ENCODE measurements at places on chromosomes 2 and 18.

DNA sequence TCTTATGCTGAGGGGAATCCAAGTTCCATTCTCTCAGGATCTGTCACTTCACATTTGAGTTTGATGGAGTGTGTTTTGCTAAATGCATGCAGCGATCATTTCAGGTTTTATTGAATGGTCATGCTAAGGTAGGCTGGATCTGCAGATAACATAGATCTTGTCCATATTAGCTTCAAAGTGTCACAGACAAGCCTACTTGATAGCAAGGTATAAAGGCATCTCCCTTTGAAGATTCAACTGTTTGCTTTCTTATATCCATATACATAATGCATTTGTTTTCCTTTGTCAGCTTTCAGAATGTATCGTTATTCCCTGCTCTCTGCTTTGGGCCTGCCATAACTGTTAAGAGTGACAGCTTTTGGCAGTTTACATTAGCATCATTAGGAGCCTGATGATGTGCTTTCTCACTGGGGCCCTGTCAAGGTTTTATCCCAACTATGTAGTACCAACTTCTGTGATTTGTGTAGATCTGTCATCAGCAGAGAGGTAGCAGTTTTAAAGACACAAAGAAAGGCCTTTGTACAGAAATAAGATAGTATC is 604.3 kb upstream of the CDH7 start:
- DNase-seq, result no peak

DNA sequence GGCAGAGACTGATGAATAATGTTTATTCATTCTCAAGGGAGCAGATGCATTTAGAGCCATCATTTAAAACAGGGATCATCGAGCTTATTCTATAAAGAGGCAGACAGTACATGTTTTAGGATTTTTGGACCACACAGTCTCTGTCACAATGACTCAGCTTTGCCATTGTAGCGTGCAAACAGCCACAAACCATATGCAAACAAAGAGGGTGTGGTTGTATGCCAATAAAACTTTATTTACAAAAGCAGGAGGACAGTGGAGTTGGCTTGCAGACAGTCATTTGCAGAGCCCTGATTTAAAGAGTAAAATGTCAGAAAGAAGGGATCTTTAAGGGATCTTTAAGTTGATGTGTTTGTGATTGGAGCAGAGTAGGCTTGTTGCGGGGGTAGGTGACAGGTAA is 51.5 kb downstream of the SMIM21 start:
- no peak for DNase-seq

DNA sequence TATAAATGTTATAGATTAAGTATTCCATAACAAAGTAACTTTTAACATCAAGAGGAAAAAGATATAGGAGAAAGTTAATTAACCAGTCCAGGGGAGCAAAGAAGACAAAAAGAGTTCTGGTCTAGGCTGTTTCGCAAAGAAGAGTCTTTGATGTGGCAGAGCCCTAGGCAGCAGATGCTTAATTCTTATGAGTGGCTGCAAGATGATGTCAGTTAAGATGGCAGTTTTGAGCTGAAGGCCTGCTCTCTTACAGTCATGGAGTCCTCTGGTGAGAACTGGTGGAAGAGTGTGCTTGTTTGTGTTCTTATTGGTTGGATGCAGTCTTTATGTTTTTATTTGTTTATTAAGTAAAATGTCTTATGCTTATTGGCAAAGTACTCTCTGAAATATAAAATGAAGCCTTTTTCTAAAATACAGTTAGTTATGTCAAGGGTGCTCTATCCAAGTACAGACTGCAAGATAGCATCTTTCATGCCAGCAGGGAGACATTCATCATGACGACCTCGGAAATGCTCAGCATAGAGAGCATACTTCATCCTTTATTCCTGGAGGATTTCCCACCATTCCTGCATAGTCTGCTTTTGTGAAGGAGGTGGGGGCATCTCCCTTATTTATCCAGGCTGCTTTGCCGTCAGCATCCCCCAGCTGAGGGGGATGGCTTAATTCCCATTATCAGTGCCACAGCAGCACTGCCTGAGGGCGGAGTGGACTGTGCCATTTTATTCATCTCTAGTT is 38.9 kb upstream of the SERPINE2 start:
- DNase-seq, result no peak

DNA sequence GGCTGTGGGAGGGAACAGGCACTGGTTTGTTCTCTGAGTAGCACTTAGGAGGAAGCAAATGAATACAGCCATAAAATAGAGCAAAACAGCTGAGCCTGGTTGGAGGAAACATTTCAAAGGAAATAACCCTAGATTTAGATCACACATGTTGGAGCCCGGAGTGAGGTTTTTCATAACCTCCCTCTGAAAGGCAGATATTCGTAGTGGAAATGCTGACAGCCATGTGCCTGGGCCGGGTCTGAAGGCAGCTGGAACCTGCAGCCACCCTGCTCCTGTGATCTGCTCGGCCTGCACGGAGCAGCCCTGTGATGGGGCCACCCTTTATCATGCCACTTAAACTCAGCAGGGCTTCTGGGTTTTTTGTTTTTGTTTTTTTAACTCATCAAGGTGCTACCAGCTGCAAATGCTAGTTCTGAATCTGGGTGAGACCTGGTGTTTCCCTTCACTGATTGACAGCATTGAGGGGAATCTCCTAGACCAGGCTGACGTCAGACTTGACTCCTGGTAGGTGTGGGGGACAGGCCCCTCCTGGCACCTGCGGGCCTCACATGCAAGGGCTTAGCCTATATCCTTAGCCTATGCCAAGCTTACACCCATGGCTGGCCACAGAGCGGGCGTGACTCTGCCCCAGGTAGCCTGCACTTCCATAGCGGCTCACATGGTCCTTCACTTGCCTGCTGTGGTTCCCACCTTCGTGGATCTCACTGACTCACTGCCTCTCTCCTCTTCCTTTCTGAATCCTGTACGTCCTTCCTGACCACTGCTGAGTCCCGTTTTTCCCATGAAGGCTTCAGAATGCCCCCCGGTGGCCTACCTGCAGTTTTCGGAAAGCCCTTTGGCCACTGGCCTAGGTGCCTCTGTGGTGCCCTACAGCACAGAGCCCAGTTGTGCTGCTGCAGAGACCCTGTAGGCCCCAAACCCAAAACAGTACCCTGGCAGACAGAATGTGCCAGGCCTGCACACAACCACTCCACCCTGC is 217.3 kb downstream of the SEPTIN10 start:
- no peak for DNase-seq

- DNase-seq, result no peak
Observed at GRCh38 chr2:226514895-226515294, 284.7 kb downstream of the IRS1 start.

DNA sequence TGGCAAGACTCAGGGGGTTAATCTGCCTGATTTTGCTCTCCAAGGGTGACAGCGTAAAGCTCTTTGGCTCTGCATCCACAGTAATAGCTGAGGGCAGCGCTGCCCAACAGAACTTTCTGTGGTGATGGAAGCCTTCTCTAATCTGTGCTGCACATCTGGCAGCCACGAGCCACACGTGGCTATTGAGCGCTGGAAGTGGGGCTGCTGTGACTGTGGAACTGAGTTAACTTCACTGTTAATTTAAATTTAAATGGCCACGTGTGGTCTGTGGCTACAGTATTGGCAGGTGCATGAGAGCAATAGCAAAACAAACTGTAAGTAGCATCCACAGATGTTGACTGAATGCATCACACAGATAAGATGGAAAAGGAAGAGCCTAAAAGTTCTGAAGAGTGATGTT is 47.3 kb upstream of the TMEM200C start:
- no peak for DNase-seq
